ENCODE measurements at places on chromosomes 2 and 18.
A peak's percentile ranks its signal among the peaks of the same experiment; 100 is the strongest.

- H3K27ac ChIP-seq: peak overlapping the region; percentile 64
- H3K27me3 ChIP-seq: no peaks in the 10 kb centered on the region
- H3K4me3 ChIP-seq: no peak overlapping the region
- no peak for DNase-seq
- H3K4me1 ChIP-seq: peaks cover 13% of the 10 kb centered on the region
Observed at GRCh38 chr18:23232331-23232730, 97.0 kb downstream of the CABLES1 start.

DNA sequence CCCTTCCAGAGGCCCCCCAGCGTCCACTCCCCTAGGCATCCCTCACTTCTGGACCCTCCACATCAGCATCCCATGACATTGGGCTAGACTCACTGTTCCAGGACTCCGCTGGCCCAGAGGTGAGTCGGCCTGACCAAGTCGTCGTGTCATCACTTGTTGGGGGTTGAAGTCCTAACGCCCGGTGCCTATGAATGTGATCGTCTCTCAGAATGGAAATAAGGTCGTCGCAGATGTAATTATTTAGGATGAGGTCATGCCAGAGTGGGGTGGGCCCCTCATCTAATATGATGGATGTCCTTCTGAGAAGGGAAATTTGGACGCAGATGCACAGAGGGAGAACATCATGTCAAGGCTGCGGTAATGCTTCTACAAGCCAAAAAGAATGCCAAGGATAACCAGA is 142.7 kb downstream of the AGAP1 start:
- H3K27ac ChIP-seq: no peak overlapping the region
- no peaks in the 10 kb centered on the region for H3K27me3 ChIP-seq
- H3K36me3 ChIP-seq: no peaks in the 10 kb centered on the region
- DNase-seq: no peak

DNA sequence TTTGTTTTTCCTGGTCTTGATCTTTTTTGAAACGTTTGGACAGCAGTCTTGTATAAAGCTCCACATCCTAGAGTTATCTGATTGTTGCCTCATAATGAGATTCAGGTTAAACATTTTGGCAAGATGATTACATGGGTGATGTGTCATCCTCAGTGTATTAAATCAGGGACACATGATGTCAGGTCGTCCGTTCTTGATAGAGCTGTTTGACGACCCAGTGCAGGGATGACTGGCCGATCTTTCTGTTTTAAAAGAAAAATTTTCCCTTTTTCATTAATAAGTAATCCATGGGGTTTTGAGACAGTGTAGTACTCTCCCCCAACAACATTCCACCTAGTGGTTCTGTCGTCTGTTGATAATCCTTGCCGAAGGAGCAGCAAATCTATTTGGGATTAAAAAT is 44.5 kb upstream of the SERPINB2 start:
- no peak overlapping the region for H3K4me3 ChIP-seq
- no peak overlapping the region for H3K27ac ChIP-seq
- no peaks in the 10 kb centered on the region for H3K4me1 ChIP-seq
- H3K36me3 ChIP-seq: no peaks in the 10 kb centered on the region
- DNase-seq: no peak

- H3K4me3 ChIP-seq: no peak overlapping the region
- H3K36me3 ChIP-seq: no peaks in the 10 kb centered on the region
- H3K27ac ChIP-seq: no peak overlapping the region
- H3K4me1 ChIP-seq: no peaks in the 10 kb centered on the region
- H3K27me3 ChIP-seq: no peaks in the 10 kb centered on the region
Observed at GRCh38 chr2:173775440-173775839, 189.7 kb downstream of the SP3 start.

DNA sequence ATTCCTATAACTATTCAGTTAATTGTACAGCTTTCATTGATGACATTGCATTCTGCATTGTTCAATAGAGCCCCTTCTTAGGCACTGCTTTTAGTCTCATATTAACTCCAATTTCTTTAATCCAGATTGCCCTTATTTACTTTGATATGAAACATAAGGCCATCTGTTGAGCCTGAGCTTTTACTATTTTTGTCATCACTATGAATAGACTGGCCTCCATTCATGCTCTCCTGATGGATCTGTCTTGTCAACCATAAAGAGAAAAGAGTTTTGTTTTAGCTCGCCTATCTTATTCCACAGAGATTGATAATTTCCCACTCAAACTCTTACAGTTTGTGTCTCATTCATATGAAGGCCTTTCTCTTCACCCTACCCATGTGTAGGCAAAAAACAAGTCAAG is 159.2 kb upstream of the DTNA start:
- DNase-seq: no peak
- no peaks in the 10 kb centered on the region for H3K27me3 ChIP-seq
- H3K36me3 ChIP-seq: no peaks in the 10 kb centered on the region
- H3K4me1 ChIP-seq: peaks cover 34% of the 10 kb centered on the region

- no peak for DNase-seq
- no peak overlapping the region for H3K4me3 ChIP-seq
- no peaks in the 10 kb centered on the region for H3K4me1 ChIP-seq
- H3K27me3 ChIP-seq: no peaks in the 10 kb centered on the region
Observed at GRCh38 chr2:9053534-9053931, 50.0 kb upstream of the MBOAT2 start.

- H3K27ac ChIP-seq: no peak overlapping the region
- no peak overlapping the region for H3K4me3 ChIP-seq
- no peaks in the 10 kb centered on the region for H3K27me3 ChIP-seq
- H3K36me3 ChIP-seq: no peaks in the 10 kb centered on the region
Observed at GRCh38 chr2:108833219-108833618, 46.6 kb downstream of the CCDC138 start.

- no peaks in the 10 kb centered on the region for H3K27me3 ChIP-seq
- H3K4me1 ChIP-seq: no peaks in the 10 kb centered on the region
- no peak for DNase-seq
- H3K36me3 ChIP-seq: no peaks in the 10 kb centered on the region
Observed at GRCh38 chr2:2642906-2643890, 312.1 kb upstream of the MYT1L start.

DNA sequence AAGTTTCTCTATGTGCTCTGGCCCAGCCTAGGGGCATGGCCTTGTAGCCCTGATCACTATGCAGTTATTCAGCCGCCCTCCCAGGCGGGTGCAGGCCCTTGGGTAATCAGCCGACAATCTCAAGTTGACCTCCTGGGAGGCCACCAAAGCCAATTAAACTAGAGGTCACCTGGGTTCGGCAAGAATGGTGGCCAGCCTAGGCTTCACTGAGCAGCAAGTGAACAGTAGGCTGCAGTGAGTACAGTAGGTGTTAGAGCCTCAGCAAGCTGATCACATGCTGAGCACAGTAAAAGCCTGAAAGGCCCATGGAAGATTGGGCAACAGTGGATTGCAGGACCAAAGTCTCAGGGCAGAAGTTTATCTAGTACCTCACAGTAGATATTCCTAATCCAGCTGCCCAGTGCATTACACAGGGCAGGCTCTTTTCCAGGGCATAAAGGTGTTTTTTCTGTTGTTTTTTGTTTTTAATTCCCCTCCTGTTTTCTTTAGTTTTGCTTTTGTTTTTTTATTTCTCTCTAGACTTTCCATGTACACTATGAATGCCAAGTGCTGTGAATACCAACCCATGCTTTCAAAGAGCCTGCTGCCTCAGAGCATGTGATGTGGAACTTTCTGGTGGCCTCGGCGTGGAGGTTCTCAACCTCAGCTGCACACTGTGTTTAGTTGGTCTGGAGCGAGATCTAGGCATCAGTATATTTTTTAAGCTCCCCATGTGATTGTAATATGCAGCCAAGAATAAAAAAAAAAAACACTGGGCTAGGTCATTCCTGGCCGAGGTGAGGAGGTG is 55.9 kb upstream of the ATL2 start:
- H3K27me3 ChIP-seq: no peaks in the 10 kb centered on the region
- H3K36me3 ChIP-seq: no peaks in the 10 kb centered on the region
- H3K27ac ChIP-seq: no peak overlapping the region
- H3K4me3 ChIP-seq: no peak overlapping the region
- no peaks in the 10 kb centered on the region for H3K4me1 ChIP-seq

GRCh38 chr2:240182001-240182400 is 41.5 kb upstream of the OTOS start:
- H3K27me3 ChIP-seq: no peaks in the 10 kb centered on the region
- H3K4me1 ChIP-seq: no peaks in the 10 kb centered on the region

- no peaks in the 10 kb centered on the region for H3K27me3 ChIP-seq
- peak overlapping the region; percentile 66 for H3K27ac ChIP-seq
- H3K36me3 ChIP-seq: no peaks in the 10 kb centered on the region
- no peaks in the 10 kb centered on the region for H3K4me1 ChIP-seq
Observed at GRCh38 chr2:236971131-236971821, 114.4 kb upstream of the COPS8 start.

DNA sequence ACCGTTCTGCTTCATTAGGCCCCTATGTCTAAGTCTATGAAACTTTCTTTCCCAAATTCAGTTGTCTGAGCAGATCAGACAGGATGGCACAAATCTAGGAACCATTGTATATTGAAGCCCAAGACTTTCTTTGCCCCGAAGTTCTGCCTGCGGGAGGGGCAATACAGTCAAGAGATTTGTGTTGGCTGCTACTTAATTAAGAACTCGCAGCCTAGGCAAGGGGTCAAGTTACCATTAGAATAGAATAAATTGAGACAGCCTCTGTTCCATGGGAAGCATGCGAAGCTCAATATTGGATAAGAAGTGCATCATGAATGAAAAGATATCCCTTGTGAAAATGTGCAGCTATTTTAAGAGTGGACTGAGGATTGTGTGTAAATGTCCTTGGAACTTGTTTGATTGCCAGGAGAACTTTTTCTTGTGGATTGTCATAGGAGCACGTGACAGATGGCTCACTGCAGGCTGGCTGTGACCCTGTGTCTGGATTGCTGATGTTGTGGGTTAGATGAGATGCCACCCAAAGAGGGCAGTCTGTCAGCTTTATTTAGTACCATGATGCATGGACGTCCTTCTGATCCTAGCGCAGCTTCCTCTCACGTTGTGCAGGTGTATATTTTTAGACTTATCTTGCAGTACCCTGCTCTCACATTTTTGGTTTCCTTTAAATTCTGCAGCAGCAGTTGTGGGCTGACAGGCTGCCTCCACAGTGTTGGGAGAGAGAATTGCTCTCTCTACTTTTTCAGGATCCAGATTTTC is 30.9 kb downstream of the HAUS1 start:
- no peak overlapping the region for H3K4me3 ChIP-seq
- peaks cover 13% of the 10 kb centered on the region for H3K4me1 ChIP-seq
- no peaks in the 10 kb centered on the region for H3K36me3 ChIP-seq
- H3K27me3 ChIP-seq: no peaks in the 10 kb centered on the region

DNA sequence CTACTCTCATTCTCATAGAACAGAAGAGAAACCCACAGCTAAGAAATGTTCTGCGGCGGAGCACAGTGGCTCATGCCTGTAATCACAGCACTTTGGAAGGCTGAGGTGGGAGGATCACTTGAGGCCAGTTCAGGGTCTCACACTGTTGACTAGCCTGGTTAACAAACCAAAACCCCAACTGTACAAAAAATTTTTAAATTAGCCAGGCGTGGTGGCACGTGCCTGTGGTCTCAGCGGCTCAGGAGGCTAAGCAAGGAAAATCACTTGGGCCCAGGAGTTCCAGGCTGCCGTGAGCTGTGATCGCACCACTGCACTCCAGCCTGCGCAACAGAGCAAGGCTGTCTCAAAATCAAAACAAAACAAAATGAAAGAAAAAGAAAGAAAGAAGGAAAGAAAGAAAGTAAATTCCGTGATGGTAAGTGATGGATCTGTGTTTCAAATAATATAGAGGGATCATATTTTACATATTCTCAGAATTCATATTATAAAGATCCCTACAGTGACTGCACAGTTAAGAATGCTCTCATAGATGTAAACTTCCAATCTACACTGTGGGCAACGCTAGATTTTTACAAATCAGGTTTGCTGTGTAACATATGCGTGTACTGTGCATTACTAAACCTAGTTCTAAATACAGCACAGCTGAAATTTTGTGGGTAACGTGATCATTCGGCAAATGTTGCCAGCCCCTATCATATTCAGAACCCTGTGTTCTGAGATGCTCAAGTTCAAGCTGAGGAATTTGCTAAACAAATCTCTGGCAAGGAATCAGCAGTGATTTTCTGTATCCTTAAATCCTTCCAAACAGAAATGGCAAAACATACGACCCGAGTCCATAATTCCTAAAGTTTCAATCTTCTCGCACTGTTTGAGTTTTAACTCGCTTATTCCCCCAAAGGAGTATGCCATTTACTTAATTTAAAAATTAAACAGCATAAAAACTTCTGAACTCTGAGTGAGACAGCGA is 1.2 kb upstream of the RAB12 start:
- no peaks in the 10 kb centered on the region for H3K27me3 ChIP-seq
- peak; percentile 73 for DNase-seq
- peaks cover 7% of the 10 kb centered on the region for H3K36me3 ChIP-seq
- H3K4me3 ChIP-seq: peak overlapping the region; percentile 62
- peaks cover 35% of the 10 kb centered on the region for H3K4me1 ChIP-seq

GRCh38 chr18:28113271-28114029 is 63.5 kb downstream of the CDH2 start:
- no peak for DNase-seq
- H3K4me3 ChIP-seq: no peak overlapping the region
- no peaks in the 10 kb centered on the region for H3K4me1 ChIP-seq
- no peaks in the 10 kb centered on the region for H3K36me3 ChIP-seq

GRCh38 chr18:59220784-59221765 is 1.1 kb downstream of the GRP start:
- peaks cover 50% of the 10 kb centered on the region for H3K27me3 ChIP-seq
- no peak overlapping the region for H3K27ac ChIP-seq
- H3K4me3 ChIP-seq: no peak overlapping the region
- DNase-seq: no peak
- no peaks in the 10 kb centered on the region for H3K36me3 ChIP-seq

Measured in gastrocnemius medialis (tissue), 4 donors.